ENCODE measurements at places on chromosomes 16 and 17.

DNA sequence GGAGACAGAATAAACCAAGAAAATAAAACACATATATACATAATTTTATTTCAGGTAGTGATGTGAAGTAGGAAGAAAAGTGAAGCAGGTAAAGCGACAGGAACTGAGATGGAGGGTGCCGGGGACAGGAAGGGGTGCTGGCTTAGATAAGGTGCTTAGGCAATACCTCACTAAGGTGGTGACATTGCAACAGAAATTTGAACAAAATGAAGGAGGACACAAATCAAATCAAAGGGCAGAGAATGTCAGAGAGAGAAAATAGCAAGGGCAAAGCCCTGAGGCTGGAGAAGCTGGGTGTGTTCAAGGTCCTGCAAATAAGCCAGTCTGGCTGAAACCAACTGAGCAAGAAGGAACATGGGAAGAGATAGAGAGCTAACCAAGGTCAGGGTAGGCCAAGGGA is 5.0 kb upstream of the CDYL2 start:
- DNase-seq: no peak

- DNase-seq: no peak
These were observed 11.9 kb upstream of the GLIS2 start for GRCh38 chr16:4303973-4304372.

GRCh38 chr16:62100651-62101050 is 64.4 kb upstream of the CDH8 start:
- DNase-seq: no peak

DNA sequence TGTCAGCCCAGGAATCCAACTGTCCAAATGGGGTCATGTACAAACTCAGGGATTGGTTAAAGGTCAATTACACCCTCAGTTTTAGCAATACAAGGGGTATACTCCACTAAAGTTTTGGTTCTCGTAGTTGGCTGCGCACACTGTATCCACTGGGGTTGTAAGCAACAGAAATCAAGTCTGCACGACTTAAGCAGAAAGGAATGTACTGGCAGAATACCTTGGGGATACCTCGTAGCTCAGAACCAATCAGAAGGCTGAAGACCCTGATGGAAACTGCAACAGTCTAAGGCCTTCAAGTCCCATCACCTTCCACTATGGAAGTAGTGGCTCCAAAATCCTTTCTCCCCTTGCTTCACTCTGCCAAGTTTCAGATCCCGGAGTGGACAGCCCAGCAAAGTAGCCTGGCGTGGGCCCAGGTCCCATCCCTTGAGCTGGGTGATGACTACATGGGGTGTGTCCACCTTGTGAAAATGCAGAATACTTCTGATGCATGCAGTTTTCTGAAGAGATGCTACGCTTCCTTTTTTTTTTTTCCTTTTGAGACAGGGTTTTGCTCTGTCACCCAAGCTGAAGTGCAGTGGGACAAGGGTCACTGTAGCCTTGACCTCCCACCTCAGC is 21.1 kb upstream of the RPH3AL start:
- no peak for DNase-seq

DNA sequence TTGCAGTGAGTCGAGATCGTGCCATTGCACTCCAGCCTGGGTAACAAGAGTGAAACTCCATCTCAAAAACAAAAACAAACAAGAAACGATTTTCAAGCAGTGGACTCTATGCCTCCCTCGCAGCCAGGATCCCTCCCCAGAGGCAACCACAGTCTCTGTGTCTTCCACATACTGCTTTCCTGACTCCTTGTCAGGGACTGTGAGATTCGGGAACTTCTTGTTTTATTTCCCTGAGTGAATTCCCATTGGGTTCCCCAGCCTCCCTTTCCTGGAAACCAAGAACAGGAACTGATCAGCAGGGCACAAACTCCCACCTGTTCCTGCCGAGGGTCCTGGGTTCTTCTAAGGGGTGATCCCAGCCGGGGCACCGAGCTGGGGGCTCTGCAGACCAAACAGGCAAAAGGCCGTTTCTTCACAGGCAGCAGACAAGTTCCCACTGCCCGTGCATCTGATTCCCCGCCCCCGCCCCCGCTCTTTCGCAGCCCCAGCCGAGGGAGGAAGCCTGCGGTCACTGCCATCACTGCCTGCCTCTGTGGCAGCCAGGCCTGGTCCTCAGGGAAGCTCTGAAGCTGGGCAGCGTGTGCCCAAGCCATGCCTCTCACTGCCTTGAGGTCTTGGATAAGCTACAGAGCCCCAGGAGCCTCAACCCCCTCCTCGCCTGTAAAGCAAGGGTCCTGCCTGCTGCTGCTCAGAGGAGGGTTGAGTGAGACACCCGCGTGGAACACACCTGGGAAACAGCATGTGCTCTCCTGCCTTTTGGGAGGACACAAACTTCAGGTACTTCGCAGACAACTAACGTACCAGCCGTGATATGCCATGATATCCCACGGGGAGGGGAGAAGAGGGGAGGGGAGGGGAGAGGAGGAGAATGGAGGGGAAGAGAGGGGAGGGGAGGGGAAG is 5.5 kb upstream of the PIEZO1 start:
- no peak for DNase-seq

DNA sequence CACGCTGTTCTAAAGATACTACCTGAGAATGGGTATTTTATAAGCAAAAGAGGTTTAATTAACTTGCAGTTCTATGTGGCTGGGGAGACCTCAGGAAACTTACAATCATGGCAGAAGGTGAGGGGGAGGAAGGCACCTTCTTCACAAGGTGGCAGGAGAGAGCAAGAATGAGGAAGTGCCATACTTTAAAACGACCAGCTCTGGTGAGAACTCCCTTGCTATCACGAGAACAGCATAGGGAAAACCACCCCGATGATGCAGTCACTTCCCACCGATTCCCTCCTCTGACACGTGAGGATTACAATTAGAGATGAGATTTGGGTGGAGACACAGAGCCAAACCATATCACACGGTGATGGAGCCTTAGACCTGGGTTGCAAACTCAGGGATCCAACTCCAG is 317.5 kb upstream of the EEF2KMT start:
- DNase-seq: no peak

- DNase-seq: no peak
These were observed 3.9 kb downstream of the HOXB1 start for GRCh38 chr17:48526608-48527546.

GRCh38 chr16:56013962-56014552 is 138.9 kb upstream of the CES5A start:
- no peak for DNase-seq

GRCh38 chr17:2393954-2394749 is 6.7 kb downstream of the MNT start:
- DNase-seq: no peak

GRCh38 chr17:9256751-9257629 is 235.7 kb downstream of the NTN1 start:
- no peak for DNase-seq

GRCh38 chr16:1746693-1747195 is 24.6 kb downstream of the NME3 start:
- no peak for DNase-seq

DNA sequence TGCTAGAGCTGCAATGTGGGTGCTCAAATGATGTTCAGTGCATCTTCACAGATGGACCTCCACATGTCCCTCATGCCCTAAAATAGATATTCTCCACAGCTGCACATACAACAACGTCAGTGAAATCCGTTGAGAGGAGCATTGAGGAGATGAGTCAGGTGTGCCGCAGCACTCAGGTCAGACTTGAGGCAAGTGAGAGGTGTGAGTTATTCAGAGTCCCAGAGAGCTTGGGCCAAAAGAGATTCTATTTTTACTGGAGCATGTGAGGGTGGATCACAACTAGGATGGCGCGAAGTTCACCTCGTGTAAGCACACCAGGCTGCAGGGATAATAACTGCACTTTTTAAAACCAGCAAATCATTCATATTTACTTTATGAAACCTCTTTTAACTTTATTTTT is 645.3 kb downstream of the MAF start:
- no peak for DNase-seq

DNA sequence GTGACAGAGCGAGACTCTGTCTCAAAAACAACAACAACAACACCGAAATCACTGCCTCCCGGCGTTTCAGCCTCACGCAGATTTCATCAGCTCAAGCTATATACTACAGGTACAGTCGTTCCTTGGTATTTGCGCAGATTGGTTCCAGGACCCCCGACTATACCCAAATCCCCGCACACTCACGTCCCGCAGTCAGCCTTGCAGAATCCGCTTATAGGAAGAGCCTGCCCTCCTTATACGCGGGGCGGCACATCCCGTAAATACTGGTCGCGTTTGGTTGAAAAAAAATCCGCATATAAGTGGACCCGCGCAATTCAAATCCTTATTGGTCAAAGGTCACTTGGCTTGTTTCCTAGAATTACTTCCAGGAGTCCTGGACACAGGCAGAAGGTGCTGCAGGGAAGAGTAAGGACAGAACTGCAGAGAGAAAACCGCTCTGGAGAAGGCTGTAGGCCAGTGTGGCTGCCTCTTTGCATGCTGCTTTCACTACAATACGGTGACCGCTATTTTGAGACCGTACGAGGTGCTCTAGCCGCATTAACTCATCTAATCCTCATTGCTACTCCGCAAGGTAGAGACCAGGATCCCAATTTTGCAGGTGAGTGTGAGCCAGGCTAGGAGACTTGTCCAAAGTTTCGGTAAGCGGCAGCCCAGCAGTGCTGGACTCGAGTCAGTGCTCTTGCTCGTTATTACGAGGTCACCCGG is 718 bp downstream of the NDUFAB1 start:
- DNase-seq: no peak

DNA sequence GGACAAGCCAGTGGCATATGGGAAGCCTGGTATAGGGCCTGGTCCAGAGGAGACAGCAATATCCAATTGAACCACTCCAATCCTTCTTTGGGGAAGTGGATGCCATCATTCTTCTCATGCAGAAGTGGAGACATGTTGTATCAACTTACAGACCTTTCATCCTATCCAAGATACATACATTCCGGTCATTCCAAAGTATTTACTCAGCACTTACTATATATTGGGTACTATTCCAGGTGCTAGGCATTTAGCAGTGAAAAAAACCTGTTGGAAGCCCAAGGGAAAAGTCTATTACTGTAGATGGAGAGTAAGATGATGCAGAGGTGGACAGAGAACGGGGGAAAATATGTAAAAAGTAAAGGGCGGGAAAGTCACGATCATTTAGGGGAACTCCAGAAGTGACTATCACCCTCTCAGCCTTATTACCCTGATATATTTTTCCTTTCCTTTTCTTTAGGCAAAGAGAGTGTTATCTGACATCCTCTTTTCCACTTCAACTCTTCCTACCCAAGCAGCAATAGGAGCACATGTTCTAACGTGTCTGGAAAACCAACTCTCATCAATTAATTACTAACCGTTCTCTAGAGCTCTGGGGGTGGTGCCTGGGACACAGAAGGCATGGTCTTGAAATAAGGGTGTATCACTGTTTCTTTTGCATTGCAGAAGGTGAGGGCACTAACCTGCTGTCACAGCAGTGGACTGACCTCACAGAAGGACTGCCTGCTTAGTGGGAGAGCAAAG is 210.1 kb upstream of the MAF start:
- no peak for DNase-seq

GRCh38 chr16:77191259-77191969 is 424 bp downstream of the MON1B start:
- DNase-seq: no peak

- DNase-seq: no peak
These were observed 119.8 kb downstream of the ANKRD11 start for GRCh38 chr16:89370601-89371000.

DNA sequence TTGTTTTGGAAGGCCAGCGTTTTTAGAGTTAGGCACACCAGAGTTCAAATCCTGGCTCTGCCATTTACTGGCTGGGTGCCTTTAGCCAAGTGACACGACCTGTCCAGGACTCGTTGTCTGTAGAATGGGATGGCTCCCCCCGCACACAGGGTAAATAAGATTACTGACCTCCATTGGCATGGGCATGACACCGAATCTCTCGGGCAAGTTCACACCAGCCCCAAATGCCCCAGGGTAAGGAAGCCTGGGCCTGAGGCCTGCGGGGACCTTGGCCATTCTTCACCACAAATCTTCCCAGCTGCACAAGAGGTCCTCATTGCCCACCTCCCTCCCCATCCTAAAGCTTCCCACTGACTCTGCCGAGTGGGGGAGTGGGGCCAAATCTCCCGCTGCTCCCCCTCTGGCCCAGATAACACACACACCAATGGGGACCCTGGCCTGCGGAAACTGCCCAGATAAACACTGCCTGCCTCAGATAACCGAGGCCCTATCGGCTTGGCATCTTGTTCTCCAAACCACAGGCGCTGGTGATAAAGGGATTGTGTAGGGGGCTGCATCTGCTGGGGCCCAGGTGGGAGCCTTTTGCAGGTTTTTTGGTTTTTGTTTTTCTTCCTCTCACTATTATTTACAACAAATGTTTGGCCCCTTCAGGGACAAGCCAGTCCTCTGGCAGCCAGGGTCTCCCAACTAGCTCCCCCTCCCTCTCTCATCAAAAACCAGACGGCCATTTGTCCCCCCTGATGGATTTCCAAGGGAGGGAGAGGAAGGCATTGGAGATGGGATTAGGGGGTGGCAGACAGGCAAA is 75.0 kb upstream of the LHX1 start:
- no peak for DNase-seq

DNA sequence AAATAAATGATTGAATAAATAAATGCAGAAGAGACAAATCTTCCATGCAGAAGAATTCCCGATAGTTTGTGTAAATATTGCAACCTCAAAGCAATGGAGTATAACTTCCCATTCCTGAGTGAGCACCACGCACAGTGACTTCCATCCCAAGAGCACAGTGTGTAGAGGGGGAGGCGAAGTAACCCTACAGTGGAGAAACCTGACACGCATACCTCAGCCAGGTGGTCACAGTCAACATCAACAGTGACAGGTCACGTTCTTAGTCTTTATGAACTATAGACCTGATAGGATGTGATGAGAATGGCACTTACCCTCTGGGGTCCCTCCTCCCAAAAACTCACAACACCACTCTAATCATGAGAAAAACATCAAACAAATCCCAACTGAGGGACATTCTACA is 111.6 kb downstream of the DYNLRB2 start:
- DNase-seq: no peak

DNA sequence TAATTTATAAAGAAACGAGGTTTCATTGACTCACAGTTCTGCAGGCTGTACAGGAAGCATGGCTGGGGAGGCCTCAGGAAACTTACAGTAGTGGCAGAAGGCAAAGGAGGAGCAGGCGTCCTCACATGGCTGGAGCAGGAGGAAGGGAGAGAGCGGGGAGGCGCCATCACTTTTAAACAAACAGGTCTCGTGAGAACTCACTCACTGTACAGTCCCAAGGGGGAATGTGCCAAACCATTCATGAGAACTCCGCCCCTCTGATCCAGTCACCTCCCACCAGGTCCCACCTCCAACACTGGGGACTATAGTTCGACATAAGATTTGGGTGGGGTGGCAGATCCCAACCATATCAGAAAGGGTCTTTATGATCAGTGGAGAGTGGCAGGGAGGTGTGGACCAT is 392.4 kb upstream of the TNRC6C start:
- no peak for DNase-seq

DNA sequence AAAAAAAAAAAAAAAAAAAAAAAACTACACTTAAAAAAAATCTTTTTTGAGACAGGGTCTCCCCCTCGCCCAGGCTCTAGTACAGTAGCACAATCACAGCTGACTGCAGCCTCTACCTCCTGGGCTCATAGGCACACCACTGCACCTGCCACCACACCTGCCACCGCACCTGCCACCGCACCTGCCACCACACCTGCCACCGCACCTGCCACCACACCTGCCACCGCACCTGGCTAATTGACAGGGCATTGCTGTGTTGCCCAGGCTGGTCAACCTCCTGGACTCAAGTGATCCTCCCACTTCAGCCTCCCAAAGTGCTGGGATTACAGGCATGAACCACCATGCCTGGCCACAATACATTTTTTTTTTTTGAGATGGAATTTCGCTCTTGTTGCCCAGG is 17.6 kb upstream of the WDR45B start:
- no peak for DNase-seq

All from NCI-H1048 (cell line).